SK-N-DZ (cell line): ENCODE measurements at places on chromosomes 6 and 20.

- no peak for DNase-seq
Measured at GRCh38 chr20:3420211-3420707, 12.8 kb upstream of the DNAAF9 start.

GRCh38 chr6:170346649-170347048, 40.1 kb downstream of the FAM120B start:
- no peak for DNase-seq

DNA sequence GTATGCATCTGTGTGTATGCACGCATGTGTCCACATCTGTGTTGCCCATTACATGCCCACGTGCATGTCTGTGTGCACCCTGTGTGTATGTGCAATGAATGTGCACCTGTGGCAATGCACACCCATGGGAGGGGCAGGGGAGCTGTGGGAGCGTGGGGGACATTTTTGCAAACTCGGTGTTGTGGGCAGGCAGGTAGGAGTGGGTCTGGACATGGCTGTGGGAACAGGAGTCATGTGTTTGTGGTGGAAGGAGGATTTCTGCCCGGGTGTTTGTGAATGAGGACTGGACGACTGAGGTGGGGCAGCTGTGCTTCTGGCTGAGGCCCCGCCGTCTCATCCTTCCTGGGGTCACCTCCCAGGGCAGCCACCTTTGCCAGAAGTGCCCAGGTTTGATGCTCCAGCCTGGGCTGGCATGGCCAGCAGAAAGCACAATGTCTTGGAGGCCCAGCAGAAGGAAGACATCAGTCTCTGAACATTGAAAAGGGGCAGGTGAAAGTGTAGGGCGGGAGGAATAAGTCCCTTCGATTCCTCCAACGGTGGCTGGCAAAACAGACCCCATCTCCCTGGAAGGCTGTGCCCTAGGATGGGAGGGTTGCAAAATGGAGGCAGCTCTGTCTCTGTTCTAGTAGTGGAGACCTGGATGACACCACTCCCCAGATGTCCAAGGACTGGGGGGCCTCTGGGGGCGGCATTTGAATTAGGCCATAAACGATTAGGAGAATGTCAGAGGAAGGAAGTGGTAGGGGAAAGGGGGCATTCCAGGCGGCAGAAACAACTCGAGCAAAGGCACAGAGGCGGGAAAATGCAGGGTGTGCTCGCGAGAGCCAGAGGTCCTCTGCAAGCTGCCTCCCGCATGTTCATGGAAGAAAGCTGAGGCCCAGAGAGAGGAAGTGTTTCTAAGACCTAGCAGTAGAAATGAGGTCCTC, 19.1 kb upstream of the ARMC12 start:
- no peak for DNase-seq

GRCh38 chr6:8881663-8882062, 446.3 kb upstream of the SLC35B3 start:
- DNase-seq, result no peak

GRCh38 chr20:42740226-42740870, 449.4 kb downstream of the PTPRT start:
- DNase-seq, result no peak

GRCh38 chr6:155461556-155461955, 5.9 kb upstream of the NOX3 start:
- no peak for DNase-seq
